ENCODE measurements at places on chromosomes 5 and 9.

DNA sequence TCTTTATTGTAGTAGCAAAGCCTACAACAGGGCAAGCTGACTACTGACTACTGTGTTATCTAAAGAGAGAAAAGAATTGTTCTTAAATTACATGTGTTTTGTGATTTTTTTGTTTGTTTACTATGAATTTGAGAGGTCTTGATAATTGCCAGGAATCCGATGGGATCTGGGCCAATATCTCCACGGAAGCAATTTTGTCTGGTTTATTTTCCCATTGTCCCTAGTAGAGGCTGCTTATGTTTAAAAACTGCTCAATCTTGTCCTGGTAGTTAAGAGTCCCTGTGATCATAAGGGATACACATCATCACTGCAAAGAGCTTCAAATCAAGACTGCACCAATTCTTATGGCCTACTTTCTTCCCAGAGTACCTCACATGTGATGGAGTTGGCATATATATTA, 94.4 kb downstream of the GLDC start:
- DNase-seq, result no peak

- DNase-seq, result no peak
These were observed 600.8 kb upstream of the ARRDC3 start for GRCh38 chr5:91983869-91984268.

DNA sequence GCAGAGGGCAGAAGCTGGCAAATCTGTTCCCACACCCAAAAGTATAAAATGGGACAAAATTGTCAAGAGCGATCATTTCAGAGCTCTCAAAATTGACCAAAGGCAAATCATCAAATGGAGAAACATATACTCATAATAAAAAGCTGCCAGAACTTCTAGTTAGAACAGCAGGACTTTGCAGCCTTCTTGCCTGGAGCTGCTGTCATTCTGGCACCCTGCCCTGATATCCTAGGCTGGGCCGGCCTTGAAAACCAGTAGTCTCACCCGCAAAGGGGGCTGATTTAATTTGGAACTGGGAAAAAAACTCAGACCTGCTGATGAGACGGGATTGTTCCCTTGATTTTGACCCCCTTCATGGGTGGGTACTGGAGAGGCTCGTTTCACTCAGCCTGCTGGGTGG, 18.5 kb downstream of the OR2V1 start:
- DNase-seq, result no peak

DNA sequence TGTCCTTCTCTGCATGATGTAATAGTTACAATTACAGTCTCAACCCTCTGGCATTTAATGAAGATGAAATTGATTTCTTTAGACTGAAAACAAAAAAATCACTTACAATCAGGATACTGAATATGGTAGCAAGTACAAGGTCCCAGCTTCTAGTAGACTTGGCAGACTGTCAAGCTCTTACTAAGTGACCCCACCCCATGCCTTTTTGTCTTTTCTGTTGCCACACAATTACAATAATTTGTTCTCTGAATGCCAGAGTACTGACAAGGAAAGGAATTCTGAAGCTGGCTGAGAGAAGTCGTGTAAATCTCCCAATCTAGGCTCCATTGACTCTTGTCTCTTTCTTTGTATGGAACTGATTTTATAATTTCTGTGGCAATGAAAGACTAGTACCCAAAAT, 154.2 kb downstream of the TMC1 start:
- no peak for DNase-seq
